ENCODE measurements at places on chromosomes 4 and X. TPM values are rescaled to one million over a fixed set of nuclear protein-coding genes. Genes with fewer than 3 reads are reported as not detected.

The C4orf36 gene
- not detected for polyA plus RNA-seq

The CT45A3 gene
- not detected for polyA plus RNA-seq

The TBX22 gene
- not detected for polyA plus RNA-seq

- peaks cover 3% of the 10 kb centered on the region for H3K27me3 ChIP-seq
- H3K27ac ChIP-seq: no peak overlapping the region
- no peak overlapping the region for H3K4me3 ChIP-seq
- H3K4me1 ChIP-seq: no peaks in the 10 kb centered on the region
These were observed 20.8 kb upstream of the TMEM184C start for GRCh38 chr4:147596377-147596776.

- no peaks in the 10 kb centered on the region for H3K36me3 ChIP-seq
- no peaks in the 10 kb centered on the region for H3K27me3 ChIP-seq
- H3K4me3 ChIP-seq: no peak overlapping the region
- H3K27ac ChIP-seq: peak overlapping the region; percentile 9
These were observed 6.2 kb downstream of the ARFIP1 start for GRCh38 chr4:152785639-152786615.

DNA sequence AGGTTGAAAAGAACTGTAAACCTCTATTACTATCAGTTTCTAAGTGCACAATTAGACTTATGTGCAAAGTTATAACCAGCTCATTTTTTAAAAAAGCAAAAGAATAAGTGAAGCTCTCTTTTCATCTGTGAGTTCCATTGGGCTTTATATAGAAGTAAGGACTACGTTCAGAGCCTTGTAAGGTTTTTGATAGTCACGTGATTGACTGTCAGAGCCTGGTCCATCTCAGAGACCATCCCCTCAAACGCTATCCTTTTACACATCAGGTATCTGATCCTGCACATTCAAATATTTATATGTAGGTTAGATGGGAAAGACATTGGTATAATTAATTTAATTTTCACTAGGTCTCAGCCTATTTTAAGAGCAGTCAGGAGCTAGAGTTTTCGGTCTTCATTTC lies 279.3 kb downstream of the INPP4B start:
- no peaks in the 10 kb centered on the region for H3K36me3 ChIP-seq
- H3K27ac ChIP-seq: peak overlapping the region; percentile 47
- H3K4me1 ChIP-seq: peaks cover 23% of the 10 kb centered on the region
- no peak for DNase-seq
- no peaks in the 10 kb centered on the region for H3K27me3 ChIP-seq
- H3K4me3 ChIP-seq: no peak overlapping the region

GRCh38 chr4:165507381-165507780 lies 128.6 kb downstream of the CPE start:
- peaks cover 3% of the 10 kb centered on the region for H3K27me3 ChIP-seq
- no peak overlapping the region for H3K27ac ChIP-seq
- no peaks in the 10 kb centered on the region for H3K4me1 ChIP-seq

GRCh38 chr4:107913283-107913899 lies 18.0 kb upstream of the CYP2U1 start:
- peaks cover 6% of the 10 kb centered on the region for H3K27me3 ChIP-seq
- no peaks in the 10 kb centered on the region for H3K36me3 ChIP-seq
- no peak overlapping the region for H3K4me3 ChIP-seq

DNA sequence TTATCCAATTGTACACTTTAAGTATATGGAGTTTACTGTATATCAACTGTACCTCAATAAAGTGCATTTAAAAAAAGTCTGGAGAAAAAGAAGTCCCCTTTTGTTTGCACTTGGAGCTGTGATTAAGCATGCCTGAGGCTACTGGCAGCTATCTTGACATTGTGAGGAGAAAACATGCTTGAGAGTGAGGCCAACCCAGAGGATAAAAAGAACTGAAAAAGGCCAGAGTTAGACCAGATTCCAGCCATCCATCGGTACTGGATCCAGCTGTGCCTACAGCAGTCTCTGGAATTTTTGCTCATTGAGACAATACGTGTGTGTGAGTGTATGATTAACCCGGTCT lies 57.4 kb downstream of the LGI2 start:
- no peak overlapping the region for H3K27ac ChIP-seq
- no peaks in the 10 kb centered on the region for H3K36me3 ChIP-seq
- H3K4me3 ChIP-seq: no peak overlapping the region

All from immature natural killer cell (primary cell).